ENCODE measurements at places on chromosomes 5 and 9.

GRCh38 chr5:122507045-122507444, 195.0 kb downstream of the SNCAIP start:
- DNase-seq: no peak

GRCh38 chr5:120510098-120510637, 46.1 kb downstream of the PRR16 start:
- no peak for DNase-seq

DNA sequence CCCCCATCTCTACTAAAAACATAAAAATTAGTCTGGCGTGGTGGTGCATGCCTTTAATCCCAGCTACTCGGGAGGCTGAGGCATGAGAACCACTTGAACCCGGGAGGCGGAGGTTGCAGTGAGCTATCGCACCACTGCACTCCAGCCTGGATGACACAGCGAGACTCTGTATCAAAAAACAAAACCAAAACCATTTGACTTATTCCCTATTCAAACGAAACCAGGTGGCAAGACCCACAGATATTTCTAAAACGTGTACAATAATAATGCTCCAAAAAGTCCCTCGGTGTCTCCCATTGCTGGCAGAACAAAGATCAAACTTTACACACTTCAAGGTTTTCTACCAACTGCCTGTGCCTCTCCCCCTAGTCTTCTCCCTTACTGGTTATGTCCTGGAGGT, 29.8 kb downstream of the HMGCR start:
- no peak for DNase-seq

GRCh38 chr9:34187891-34188240, 9.0 kb downstream of the UBAP1 start:
- DNase-seq: no peak

GRCh38 chr5:67395790-67396418, 199.3 kb upstream of the CD180 start:
- no peak for DNase-seq

- no peak for DNase-seq
Measured at GRCh38 chr5:87254035-87254434, 13.6 kb upstream of the RASA1 start.

GRCh38 chr5:156951359-156951758, 11.7 kb downstream of the TIMD4 start:
- DNase-seq: no peak

DNA sequence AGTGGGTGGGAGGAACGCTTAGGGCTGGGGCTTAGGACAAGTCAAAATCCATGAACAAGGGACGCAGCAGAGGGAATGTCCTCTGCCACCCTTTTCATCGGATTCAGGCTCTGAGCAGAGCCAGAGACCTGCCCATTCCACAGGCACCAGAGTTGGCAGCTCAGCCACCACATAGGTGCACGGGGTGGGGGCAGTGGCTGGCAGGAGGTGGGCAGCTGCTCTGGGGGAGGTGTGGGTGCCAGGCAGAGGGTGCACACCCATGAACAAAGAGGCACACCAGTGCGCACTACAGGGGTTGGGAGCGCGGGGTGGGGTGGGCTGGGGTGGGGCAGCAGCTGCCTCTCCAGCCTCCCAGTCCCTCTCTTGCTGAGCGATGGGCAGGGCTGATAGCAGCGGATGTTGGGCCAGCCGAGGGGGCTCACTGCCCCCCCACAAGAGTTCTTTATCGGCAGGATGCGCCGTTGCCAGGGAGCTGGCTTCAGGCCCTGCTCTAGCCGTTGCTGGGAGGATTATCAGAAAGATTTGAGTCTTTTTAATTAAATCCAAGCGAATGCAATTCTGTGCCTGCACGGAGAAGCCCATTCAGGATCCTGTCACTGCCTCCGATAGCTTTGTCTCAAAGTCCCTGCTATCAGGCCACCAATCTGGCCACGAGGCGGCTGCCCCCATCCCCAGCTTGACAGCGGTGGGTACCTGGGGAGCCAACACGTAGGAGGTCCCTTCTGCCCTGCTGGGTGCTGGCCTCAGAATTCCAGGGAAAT, 64.3 kb upstream of the LMX1B start:
- peak; percentile 33 for DNase-seq
